ENCODE measurements at places on chromosomes 3 and 15.

GRCh38 chr3:143697975-143698374 lies 150.3 kb downstream of the SLC9A9 start:
- no peak for DNase-seq

DNA sequence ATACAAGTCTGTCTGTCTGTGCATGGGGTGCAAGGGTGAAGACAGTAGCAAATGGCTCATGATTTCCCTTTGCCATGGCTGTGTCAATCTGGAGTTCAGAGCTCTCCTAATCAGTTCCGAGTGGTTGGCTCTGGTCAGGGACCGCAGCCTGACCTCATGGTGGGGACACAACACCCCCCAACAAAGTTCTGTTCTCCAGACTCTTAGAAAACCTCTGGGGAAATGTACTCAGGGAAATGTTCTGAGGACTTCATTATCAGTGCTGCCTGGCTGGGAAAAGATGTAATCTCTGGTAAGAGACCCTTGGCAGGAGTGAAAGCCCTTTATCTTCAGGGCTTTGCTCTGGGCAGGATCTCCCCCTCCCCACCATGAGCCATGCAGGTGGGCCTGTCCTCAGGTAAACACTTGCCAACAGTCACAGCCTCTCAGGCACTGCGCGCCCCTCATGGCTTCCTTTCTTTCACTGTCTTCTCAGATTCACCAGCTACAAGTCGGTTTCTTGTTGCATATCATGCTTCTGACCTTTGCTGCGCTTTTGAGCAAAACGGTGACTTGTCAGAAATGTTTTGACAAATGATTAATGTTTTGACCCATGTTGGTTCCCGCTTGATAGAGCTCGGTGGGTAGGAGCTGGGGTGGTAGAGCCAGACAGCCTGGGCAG lies 95.5 kb downstream of the ST6GAL1 start:
- no peak for DNase-seq

DNA sequence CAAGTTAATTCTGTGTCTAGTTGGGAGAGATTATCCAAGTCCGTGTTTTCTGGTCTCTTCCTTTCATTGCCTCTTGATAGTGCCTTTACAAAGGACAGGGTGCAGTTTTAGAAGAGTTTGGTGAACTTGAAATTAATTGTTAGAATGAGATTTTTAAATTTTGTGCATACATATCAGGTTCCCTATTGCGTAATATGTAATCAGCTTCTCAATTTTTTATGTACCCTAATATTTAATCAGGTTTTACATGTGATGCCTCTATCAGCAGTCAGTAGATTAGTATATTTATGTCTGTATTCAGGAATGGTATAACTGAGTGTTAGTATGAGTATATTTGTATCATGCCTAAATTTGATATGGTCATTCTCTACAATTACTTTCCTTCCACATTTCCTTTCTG lies 4.9 kb downstream of the SEC62 start:
- no peak for DNase-seq

DNA sequence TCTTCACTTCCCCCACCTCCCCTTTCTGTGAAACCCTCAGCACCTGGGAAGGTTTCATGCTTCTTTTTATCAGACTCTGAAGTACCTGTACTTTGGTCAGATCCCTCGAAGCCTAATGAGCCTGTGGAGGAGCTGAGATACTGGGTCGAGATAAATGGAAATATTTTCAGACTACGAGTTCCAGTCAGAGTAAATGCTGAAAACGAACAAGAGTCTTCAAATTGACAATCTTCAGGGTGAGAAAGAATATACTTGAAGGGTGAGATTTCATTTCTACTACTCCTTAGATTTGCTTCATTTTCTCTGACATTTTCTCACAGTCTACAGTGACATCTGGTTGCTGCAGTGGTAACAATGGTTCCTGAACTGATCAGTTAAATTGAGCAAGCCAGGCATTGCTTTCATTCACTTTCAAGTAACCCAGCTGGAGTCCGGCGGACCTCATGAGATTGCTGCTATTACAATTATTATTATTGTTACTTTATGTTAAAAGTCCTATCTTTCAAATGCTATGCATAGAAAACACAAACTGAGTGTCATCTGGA lies 337.2 kb downstream of the VGLL3 start:
- no peak for DNase-seq
